Activated naive CD4-positive, alpha-beta T cell treated with anti-CD3 and anti-CD28 coated beads, Interleukin-2, amount 50 U/mL, for 72 hours (primary cell): ENCODE measurements at places on chromosomes 3 and 15. TPM values are rescaled to one million over a fixed set of nuclear protein-coding genes. Genes with fewer than 3 reads are reported as not detected.

The PLXNB1 gene
- total RNA-seq = 7.3 TPM

The FANCD2 gene
- total RNA-seq = 101 TPM

The EFL1 gene
- 28.9 TPM for total RNA-seq

GRCh38 chr15:68210821-68211655, 5.9 kb upstream of the CALML4 start:
- DNase-seq = no peak

DNA sequence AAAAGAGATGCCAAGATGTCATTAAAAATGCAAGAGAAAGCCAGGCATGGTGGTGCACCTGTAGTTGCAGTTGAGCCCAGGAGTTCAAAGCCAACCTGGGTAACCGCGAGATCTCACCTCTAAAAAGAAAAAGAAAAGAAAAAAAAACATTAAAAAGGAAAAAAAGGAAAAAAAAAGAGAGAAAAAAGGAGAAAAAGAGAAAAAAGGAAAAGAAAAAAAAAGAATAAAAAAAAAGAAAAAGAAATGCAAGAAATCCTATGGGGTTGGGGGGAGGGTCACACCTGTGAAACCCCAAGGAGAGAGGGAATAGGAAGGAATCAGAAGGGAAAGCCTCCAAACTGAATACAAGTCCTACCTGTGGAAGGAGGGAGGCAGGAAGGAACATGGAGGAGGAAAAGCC, 5.2 kb upstream of the SUMF1 start:
- no peak for DNase-seq

DNA sequence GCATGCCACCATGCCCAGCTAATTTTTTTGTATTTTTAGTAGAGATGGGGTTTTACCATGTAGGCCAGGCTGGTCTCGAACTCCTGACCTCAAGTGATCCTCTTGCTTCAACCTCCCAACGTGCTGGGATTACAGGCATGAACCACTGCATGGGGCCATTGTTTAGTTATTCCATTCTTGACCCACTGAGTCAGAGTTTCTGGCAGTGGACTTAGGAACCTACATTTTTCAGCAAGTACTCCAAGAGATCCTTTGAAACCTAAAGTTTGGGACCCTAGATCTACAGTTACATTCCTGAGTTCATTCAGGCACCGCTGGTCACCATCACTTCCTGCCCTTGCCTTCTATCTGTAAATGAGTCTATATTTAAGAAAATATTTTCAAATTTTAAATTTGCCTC, 1.4 kb upstream of the TNFSF10 start:
- DNase-seq = no peak

DNA sequence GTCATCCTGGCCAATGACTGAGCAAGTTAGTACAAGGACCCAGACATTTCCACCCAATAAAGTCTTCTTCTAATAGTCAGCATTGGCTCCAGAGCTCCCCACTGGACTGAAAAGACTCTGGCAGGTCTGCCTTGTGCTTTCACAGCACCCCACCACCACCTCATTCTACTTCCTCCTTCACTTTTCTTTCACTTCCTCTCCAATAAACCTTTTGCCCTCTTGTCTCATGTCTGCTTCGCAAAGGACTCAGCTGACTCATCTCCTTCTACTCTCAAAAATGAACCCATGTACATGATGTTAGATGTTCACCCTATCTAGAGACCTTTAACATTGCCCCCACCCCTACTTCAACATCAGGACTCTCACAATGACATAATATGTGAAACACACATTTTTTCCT, 181.0 kb upstream of the PPP2R3A start:
- no peak for DNase-seq

DNA sequence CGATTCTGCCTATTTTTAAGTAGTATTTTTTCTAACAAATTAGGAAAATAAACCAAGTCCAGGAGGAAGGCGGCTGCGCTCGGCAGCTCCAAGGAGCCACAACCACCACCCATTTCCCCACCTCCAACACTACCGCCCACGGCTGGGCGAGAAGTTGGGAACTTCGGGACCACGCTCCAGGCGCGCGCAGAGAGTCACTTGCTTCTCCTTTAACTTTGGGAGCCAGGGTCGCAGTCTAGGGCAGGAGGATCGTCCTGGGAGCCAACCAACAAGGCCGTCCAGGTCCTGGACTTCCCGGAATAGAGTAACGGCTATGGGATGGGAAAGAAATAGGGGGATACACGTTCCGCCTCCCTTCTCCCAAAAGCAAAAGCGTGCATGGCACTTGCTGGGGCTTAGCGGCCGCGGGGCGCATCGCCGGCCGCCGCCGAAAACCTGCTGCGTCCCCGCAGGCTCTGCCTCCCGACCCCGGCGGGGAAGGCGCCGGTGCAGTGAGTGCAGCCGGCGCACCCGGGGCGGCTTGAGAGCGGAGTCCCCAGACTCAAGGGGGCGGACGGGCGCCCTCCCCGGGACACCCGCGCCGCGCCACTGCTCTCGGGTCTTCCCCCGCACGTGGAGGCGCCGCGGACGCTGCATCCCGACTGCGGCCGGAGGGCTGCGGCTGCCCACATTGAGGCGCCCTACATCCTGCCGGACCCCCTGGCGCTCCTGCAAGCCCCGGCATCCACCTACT, 699 bp downstream of the MEGF11 start:
- DNase-seq = no peak

GRCh38 chr3:16277471-16277870, 12.5 kb downstream of the OXNAD1 start:
- no peak for DNase-seq

DNA sequence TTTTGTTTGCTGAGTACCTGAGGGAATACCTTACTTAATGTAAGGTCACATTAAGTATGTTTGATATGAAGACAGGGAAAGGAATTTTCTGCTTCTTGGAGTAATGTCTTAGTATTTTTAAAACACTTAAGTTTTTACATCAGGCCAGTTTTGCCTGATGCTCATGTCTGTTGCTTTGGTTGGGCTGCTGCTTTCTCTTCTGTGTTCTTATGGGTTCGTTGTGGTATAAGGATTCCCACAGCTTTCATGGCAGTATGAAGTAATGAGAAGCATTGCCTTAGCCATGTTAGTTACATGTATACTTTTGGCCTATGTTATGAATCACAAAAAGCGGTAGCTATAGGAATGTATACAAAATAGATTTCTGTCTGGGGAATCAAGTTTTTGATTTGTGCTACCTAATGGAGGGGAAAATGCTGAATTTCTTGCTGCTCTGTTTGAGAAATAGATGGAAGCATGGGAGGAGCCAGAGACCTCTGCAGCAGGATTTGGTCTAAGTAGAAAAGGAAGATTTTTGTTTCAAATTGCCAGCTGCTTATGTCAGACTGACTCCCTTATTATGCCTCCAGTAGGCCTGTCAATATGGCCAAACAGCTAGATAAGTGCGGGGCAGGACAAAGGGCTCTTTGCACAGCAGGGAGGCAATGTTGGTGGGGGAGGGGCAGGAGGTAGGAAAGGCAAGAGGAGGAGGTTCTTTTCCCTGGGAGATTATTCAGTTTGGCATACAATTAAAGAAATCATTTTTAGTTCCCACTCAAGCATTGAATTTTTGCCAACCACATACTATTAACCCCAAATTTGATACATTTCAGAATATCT, 5.2 kb downstream of the SETD5 start:
- DNase-seq = no peak

GRCh38 chr3:19155375-19155774, 7.1 kb downstream of the KCNH8 start:
- no peak for DNase-seq

DNA sequence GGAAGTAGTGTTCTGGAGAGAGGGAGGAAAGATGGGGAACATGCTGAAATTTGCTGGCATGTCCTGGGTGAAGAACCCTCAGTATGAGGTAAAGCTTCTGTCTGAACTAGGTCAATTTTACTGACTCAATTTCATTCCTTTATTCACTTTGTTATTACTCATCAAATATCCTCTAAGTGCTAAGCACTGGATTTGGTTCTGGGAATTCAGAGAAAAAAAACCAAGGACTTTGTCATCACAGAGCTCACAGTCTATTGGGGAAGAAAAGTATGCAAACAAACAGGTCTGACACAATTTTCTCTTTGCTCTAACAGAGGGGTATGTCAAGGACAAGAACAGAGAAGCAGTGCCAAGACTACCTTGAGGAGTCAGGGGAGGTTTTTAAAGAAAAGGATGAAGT, 68.0 kb downstream of the TFG start:
- DNase-seq = no peak

DNA sequence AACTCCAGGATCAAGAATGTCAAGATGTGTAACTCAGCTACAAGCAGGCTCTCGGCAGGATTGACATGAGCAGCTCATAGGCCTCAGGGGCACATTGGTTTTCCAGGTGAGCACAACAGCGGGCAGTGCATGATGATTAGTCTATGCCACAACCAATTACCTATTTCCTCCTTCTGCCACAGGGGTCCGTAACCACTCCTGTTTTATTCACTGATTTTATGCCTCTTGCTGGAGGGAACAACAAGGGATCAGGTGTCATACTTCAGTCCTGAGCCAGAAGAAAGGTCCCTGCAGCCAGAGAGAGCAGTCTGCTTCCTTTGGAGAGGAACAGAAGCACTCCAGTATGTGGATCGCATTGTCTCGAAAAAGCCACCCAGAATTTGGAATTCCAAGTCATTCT, 35.1 kb upstream of the PTPRG start:
- DNase-seq = no peak

DNA sequence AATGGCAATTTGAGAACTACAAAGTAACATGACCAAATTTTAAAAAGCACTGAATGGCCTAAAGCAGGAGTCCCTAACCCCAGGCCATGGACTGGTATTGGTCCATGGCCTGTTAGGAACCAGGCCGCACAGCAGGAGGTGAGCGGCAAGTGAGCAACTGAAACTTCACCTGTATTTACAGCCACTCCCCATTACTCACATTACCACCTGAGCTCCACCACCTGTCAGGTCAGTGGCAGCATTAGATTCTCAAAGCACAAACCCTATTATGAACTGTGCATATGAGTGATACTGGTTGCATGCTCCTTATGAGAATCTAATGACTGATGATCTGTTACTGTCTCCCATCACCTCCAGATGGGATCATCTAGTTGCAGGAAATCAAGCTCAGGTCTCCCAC, 48.8 kb downstream of the SENP7 start:
- DNase-seq = no peak
